ENCODE measurements at places on chromosomes 3 and 15.
A peak's percentile ranks its signal among the peaks of the same experiment; 100 is the strongest.

GRCh38 chr3:46668116-46668515, 25.4 kb downstream of the ALS2CL start:
- DNase-seq = no peak

DNA sequence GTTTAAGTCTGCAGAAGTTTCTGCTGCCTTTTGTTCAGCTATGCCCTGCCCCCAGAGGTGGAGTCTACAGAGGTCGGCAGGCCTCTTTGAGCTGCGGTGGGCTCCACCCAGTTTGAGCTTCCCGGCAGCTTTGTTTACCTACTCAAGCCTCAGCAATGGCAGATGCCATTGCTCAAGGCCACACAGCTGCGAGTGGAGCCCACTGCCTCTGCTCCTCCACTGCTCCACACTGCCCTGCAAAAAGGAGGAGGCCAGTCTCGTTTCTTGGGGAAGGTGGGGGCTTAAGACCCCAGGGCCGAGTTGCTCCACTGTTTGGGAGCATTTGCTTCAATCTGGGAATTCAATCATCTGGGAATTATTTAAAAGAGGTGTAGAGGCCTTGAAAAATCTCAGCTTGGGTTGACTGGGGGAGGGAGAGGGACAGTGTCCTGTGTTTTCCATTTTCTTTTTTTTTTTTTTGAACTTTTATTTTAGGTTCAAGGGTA, 144.6 kb upstream of the MEF2A start:
- peak; percentile 63 for DNase-seq

DNA sequence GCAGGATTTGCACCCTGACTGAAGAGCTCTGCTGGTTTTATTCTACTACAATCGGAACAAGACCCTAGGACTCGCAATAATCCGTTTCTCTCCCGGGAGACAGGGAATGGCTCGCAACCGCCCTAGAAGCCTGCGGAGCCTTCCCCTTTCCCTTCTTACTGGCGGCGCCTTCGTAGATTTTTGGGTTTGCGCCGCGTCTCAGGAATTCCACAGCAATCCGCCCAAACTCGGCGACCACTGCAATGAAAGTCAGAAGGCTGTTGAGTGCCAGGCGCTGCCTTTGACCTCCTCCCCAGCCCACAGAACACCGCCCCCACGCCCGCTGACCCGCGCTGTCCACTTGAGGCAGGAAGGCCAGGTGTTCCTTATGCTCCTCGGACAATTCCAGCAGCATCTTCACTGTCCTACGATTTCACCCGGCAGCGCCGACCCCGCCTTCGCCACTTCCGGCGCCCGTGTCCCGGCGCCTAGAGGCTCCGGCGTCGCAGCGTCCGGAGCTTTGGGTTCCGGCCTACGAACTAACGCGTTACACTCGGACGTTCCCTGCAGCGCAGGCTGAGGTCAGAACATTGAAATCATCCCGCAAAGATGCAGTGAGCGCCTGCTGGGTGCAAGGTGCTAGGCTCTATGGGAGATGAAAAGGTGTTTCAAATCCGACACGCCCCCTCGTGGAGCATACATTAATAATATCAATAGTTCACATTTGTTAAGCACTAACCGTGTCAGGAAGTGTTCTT, at the start of gene COMMD2:
Gene COMMD2 (minus strand): TSS at position 439 of the 737 bp plus-strand sequence. CDS start 45 bp downstream, at position 394.
- peak; percentile 65 for DNase-seq

DNA sequence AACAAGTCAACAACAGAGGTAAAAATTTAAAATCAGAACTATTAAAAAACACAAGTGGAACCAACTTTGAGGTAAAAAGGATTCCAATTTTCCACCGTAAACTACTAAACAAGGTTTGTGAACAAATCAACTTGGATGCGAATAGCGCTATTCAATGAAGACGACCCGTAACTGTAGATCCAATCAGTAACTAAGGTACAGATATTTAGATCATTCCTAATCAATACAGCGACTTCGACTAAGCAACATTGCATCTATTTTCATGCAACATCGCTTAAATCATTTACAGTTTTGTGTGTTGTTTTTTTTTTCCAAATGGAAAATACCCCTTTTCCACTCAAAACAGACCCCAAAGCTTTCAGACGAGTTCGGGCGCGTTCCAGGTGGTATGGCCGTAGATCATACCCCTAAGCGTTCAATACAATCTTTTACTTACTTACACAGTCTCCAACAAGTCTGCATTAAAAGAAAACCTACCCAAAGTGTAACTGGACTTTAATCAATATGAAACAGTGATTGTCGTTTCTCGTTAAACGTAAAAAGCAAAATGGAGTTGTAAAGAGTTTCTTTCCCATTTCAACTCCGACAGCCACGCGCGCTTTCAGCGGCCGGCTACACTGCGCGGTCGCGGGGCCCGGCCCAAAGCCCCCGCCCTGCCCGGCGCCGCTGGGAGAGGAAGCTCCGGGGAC, 786 bp downstream of the RHOA start:
- DNase-seq = no peak

DNA sequence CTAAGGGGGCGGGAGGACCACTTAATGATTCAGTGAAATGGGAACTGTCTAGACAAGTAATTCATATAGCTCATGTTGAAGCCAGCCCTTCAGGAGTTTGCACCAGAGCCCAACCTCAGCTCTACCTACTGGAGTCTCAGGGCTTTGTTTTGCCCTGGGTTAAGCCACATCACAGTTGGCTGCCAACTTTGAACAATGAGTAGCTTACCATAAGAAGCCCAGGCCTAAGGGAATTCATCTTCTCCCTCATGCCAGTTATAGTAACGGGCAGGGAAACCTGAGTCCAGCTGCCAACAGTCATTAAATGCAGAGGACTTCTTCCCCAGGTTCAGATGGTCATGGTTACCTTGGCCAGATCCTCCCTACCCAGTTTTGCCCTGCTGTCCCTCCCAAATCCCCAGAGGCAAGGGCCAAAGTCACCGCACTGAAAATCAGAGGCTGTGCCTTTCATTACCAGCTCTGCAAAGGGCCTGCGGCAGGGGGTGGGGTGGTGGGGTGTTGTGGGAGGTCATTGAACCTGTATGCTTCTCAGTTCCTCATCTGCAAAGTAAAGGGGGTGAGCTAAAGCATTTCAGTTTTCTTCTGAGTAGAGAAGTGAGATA, 302.2 kb upstream of the NR2E3 start:
- DNase-seq = no peak

GRCh38 chr3:112333002-112333380, at the start of gene CD200:
Gene CD200 (plus strand): TSS chr3:112333156. CDS start chr3:112333213, 57 bp downstream.
- peak; percentile 44 for DNase-seq

GRCh38 chr3:52128118-52128683, 26.0 kb downstream of the POC1A start:
- DNase-seq = no peak

- no peak for DNase-seq
These were observed 10.6 kb upstream of the SFMBT1 start for GRCh38 chr3:53056442-53056841.

DNA sequence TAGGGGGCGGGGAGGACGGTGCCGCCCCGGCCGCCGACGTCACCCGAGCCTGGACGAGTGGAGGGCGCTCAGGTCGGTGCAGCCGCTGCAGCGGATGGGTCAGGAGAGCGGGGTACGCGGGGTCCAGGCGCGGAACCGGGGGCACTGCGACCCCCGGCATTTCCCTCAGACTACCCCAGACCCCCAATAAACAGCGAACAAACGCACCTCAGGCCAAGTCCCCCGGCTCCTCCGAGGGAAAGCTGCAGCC, 78.9 kb downstream of the IQSEC1 start:
- DNase-seq = no peak

GRCh38 chr15:79635149-79635771, 203.1 kb downstream of the MINAR1 start:
- DNase-seq = no peak

GRCh38 chr3:13890377-13891016, 10.6 kb upstream of the WNT7A start:
- DNase-seq = peak; percentile 48

DNA sequence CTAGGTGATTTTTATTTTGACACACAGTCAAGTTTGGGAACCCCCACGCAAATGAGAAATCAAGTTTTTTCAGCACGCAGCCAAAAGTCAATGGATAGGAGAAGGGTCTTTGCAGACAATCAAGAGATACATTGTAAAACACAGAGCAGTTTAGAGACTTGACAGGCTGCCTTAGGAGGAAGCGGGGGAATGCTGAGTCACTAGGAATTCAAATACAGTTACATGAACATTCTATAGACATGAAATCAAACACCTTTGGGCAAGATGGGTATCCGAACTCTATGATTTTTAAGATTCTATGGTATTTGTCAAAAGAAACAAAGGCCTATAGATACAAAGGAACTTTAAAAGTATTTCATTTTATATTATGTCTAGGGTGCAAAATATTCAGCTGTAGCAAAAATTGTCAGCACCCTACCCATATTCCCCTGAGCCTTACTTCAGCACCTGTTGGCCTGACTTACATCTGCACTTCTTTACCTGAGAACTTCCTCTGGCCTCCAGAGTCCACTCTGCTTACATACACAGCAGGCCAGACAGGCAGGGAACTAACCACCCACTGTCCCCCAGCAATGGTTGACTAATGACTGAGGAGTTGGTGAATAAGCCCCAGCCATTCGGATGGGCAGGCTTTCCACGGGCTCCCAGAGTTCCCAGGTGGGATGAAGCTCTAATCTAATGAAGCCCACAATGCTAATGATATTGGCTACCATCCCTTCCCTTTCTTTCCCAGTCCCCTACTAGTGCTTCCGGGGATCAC, 289.3 kb upstream of the RORA start:
- no peak for DNase-seq

- no peak for DNase-seq
These were observed 45.1 kb downstream of the ZBTB38 start for GRCh38 chr3:141413391-141413790.

DNA sequence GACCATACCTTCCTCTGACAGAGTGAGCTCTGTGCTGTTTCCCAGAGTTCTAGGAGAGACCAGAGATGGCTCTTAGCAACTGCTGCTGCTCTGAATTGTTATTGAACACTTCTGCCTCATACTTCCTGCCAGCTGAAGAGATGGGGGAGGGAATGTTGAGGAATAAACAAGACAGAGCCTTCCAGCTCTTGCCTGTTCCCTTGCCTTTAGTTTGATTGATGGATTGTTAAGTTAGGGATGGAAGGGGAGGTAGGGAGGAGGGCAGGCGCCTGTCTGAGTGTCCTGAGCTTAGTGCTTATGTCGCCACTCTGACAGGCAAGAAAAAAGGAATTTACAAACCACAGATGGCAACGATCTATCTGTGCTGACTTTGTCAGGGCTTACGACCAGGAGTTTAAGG, 42.8 kb downstream of the ZNF609 start:
- DNase-seq = no peak

DNA sequence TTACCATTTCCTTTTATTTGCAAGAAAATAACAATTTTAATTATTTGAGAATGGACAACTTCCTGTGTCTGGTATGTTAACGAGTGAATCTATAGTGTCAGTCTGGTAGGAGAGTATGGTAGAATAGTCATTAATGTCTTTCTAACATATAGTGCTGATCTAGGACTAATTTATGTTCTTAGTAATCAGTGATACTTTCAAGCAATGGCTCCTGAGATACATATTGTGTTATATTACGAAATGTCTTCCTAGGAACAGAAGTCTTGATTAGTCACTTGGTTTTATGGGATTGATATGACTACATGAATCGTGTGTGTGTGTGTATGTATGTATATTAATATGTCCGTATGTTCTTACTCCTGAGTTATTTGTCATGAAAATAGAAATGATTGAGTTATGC, 66.6 kb upstream of the PAQR5 start:
- no peak for DNase-seq

DNA sequence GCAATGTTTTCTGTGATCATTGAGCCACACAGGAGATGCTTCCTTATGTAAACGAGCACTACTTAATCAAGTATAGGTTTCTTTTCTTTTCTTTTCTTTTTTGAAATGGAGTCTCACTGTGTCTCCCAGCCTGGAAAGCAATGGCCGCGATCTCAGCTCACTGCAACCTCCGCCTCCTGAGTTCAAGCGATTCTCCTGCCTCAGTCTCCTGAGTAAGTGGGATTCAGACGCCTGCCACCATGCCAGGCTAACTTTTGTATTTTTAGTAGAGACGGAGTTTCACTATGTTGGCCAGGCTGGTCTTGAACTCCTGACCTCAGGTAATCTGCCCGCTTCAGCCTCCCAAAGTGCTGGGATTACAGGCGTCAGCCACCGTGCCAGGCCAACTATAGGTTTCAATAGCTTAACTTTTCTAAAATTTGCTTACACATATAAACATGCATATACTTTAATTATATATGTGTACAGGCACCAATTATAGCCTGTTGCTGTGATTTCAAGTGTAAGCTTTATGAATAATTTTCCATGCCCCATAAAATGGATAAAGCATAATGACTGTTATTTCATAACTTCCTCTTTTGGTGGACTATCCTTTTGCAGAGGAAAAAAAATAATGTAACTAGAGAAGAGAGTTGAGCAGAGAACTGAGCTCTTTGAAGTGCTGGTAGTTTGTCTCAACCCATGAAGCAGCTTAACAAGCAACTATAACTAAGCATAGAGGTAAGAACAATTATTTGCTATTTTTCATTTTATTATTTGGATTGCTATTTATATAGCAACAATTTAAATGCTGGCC, 24.8 kb upstream of the MBNL1 start:
- DNase-seq = no peak

GRCh38 chr3:178169421-178169820, 366.8 kb upstream of the KCNMB2 start:
- no peak for DNase-seq

Data from activated T-helper 1 cell treated with anti-CD3 and anti-CD28 coated beads, Interleukin-12 subunit alpha, Interleukin-12 subunit beta, Interleukin-2, Interleukin-4 antibody, amounts not matched to agents 30 ng/mL and 10 ng/mL and 1 ng/mL, durations not matched to agents 14 hours and 24 hours and 36 hours (primary cell).